Right lobe of liver (tissue), 6 donors: ENCODE measurements at places on chromosomes 4 and X. TPM values are rescaled to one million over a fixed set of nuclear protein-coding genes. Genes with fewer than 3 reads are reported as not detected.

GRCh38 chr4:147924604-147925412 is 192.9 kb downstream of the ARHGAP10 start:
- no peak for DNase-seq

DNA sequence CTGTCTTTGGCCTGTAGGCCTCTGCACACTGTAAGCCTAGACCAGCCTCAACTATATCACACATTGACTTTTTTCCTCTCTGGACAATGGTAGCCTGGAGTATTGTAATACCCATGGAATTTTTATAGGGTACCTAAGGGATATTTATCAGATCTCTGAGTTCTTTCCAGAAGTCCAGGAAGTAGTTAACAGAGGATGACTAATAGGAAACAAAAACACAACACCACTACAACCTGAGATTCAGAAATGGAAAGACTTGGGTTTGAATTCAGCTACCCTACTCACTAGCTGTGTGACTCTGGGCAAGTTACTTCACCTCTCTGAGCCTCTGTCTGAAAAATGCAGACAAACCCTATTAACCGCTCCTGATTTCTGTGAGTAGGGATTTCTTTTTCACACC is 7.7 kb upstream of the STX18 start:
- no peak for DNase-seq

DNA sequence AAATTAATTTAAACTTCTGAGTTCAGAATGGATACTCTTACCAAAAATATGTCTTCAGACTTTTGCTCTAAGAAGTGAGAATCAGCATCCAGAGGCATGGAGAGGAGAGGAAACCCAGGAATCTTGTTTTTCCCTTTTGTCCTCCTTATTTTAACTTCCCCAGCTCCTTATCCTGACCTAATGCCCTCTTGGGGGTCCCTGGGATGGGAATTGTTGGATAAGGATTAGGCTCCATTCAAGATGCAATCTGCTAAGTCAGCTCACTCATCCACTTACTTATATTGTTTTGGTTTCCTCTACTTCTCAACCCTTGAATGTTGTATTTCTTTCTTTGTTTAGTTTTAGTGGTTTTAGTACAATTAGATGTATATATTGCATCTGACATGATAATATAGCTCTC is 208.4 kb upstream of the PCDH7 start:
- DNase-seq: no peak

DNA sequence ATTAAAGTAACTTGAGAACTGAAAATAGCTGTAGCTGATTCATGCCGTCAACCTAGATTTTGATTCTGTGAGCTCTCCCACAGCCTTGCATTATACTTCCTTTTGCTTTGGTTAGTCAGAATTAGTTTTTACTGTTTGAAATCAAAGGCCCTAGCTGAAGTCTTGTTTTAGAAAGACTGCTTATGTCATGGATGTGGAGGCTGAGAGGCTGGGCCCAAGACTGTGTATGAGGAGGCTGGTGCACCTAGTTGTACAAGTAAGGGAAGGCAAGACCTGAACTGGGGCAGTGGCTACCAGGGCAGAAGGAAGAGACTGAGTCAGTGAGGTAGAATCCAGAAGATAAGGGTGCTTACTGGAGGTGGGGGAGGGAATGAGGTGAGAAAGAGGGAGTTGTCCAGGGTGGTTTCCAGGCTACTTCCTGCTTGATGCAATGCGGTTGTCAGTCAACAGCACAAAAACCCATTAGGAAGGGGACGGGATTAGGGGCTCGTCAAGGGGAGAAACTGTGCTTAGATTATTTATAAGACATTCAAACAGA is 76.2 kb upstream of the PAGE3 start:
- DNase-seq: no peak

DNA sequence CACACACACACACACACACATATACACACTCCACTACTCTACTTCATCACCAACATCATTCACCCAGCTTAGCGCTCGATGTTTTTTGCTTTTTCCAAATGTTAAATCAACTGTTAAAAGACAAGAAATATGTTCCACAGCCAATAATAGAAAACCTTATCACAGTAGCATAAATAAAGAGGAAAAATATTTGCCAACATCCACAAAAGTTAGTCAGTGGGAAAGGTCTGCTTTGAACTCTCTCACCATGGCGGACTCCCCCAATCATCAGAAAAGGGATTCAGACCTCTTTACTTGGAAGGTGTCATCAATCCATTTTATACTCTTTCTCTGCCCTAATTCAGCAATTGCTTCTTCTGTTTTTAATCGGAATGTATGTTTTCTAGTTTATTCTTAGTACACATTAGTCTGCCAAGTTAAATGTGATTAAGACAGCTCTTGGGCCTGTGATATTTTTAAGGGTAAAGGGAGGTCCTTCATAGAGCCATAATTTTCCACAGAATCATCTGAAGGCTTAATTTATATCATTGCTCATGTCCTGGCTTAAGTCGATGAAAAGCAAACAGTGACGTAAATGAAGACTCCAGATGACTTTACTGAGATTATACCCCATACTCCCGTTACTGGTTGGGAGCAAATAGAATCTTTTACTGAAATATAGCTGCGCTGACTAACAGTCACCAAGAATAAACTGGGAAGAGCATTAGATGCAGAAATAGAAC is 29.7 kb upstream of the LGI2 start:
- DNase-seq: no peak

Gene COL4A6
- total RNA-seq: not detected

Gene CD38
- 6.1 TPM for total RNA-seq

GRCh38 chrX:7552760-7553159 is 290.2 kb upstream of the VCX start:
- DNase-seq: no peak

- no peak for DNase-seq
Observed at GRCh38 chr4:150337734-150338133, 244.2 kb upstream of the MAB21L2 start.

- DNase-seq: no peak
Observed at GRCh38 chr4:165953181-165953580, 80.1 kb downstream of the TLL1 start.

Gene CLNK
- total RNA-seq: not detected

GRCh38 chr4:14749910-14750309 is 252.4 kb upstream of the CPEB2 start:
- peak; percentile 59 for DNase-seq

Gene BTK
- 1.8 TPM for total RNA-seq

Gene DUSP9
- total RNA-seq: 3.3 TPM

Gene AMTN
- total RNA-seq: not detected
